ENCODE measurements at places on chromosomes 3 and 15.

DNA sequence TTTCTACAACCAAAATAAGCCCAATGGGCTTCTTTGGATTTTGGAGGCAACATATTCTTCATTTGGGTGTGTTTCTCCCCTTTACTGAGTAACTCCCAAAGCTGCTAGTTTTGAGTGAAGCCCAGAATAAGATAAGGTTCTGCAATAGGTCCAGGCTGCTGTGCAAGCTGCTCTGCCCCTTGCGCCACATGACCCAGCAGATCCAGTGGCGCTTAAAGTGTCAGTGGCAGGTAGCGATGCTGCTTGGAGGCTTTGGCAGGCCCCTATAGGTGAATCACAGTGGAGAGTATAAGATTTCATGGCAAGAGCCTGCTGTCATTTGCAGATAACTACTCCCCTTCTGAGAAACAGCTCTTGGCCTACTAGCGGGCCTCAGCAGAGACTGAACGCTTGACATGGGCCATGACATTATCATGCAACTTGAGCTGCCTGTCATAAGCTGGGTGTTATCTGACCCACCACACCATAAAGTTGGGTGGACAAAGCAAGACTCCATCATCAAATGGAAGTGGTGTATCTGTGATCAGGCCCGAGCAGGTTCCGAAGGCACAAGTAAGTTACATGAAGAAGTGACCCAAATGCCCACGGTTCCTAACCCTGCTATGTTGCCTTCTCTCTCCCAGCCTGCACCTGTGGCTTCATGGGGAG, 88.4 kb upstream of the OXTR start:
- DNase-seq: no peak

DNA sequence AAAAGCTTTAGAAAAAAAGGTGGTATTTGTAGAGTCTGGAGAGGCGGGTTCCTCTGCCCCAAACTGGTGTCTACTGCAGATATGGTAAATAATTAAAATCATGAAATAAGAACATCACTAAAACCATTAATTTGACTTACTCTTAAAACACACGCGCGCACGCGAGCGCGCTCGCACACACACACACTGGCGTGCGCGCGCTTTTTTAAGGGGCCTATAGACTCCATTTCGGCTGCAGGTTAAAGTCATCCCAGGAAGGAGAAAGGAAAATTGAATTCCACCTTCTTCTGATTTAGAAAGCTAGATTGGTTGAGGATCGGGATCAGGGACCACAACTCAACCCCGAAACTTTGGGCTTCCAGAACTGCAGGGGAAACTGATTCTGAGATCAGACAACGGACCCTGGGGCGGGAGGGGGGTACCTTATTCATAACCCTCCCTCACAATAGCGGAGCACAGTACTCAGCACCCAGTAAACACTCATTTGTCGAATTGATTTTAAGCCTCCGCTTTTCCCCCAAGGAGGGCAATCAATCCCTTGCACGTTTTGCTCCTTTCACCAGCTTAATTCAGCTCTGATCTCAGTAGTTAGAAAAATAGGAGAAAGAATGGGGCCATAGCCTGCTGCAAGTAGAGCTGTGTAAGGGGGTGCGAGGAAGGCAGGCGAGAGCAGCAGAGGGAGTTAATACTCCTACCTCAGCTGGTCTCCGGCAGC, 509 bp upstream of the LRRC3B start:
- no peak for DNase-seq

GRCh38 chr15:90885432-90886290, 1.4 kb downstream of the FES start:
- peak; percentile 89 for DNase-seq

DNA sequence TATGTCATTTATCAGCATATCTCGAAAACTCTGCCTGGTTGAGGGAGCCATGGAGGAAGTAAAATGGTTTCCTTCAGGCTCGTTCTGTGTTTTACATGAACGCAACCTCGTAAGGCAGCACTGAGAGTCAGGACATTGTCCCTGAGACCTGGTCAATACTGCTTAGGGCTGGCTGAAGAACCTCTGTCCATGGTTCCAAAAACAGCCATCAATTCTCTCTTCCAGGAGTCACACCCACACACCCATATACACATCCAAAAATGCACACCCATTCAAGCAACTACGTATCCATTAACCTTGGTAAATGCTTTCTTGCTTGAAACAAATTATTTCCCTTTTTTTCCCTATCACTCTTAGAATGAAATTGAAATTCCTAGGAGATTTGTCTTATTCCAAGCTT, 91.0 kb upstream of the CHL1 start:
- no peak for DNase-seq

- peak; percentile 82 for DNase-seq
Measured at GRCh38 chr3:148026009-148026588, 616.9 kb downstream of the ZIC1 start.

DNA sequence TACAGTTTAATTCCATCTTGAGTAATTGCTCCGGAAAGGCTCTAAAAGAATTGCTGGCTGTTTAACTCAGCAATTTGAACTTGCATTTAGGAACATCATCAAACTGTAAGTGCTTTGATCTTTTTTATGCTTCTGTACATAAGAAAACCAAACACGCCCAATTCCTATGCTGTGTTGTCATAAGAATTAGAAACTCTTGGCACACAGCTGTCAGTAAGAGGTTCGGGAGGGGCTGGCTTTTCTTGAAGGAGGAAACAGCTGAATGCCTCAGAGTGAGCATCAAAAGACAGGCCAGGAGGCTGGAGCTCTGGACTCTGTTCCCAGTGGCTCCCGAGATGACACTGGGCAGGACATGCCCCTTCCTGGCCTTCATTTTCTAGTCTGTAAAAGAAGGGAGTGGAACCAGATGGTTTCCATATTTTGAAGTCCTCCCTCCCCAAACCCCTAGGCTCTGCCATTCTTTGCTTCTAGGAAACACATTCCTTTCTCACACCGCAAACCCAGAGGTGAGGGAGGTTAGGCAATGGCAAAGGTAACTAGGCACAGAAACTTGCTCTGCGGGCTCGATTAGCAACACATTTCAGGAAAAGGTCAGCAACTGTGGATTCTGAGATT, 73.7 kb upstream of the DLG1 start:
- DNase-seq: no peak

All from Kasumi-1 (cell line).